Upper lobe of right lung (tissue), 1 donor: ENCODE measurements at places on chromosomes 5 and 9. TPM values are rescaled to one million over a fixed set of nuclear protein-coding genes. Genes with fewer than 3 reads are reported as not detected.
A peak's percentile ranks its signal among the peaks of the same experiment; 100 is the strongest.

DNA sequence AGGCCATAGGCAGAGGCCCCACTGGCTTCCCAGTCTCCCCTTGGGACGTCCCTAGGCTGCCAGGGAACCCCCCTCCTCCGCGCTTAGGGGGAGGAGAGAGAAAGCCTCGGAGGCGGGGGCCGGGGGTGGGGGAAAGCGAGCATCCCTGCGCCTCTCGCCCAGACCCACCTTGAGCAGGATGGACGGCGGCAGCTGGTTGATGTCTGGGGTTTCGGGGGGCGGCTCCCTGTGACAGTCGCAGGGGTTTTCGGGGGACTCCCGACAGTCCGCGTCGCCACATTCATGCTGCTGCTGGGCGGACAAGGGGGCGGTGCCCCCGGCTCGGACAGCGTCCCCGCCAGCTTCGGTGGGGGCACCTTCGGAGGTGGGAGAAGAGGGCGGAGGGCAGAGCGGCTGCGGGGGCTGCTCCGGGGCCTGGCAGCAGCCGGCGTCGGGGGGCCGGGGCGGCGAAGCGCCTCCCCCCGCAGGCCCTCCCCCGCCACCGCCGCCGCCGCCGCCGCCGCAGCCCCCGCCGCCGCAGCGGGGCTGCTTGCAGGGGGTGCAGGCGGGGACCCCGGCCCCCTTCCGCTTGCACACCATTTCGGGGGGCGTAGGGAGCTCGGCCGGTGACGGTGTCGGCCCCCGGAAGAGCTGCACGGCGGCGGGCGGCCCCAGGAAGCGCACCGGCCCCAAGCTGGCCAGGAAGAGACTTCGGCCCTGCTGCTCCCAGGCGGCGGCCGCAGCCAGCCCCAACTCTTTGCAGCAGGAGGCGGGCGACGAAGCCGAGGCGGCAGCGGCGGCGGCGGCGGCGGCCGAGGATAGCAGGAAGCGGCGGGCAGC is 1.2 kb downstream of the FBXL17 start:
- peak; percentile 73 for DNase-seq

GRCh38 chr9:72044095-72044494 is 16.3 kb downstream of the C9orf57 start:
- no peak for DNase-seq

The SPATA31D4 gene
- not detected for total RNA-seq

The NR2F1-AS1 gene
- 16.2 TPM for total RNA-seq
